Endothelial cell of umbilical vein (primary cell): ENCODE measurements at places on chromosomes 7 and 10. TPM values are rescaled to one million over a fixed set of nuclear protein-coding genes. Genes with fewer than 3 reads are reported as not detected.
A peak's percentile ranks its signal among the peaks of the same experiment; 100 is the strongest.

Gene SKIDA1
- total RNA-seq = 0.71 and 0.83 TPM in 2 replicates

Gene SFXN4
- total RNA-seq = 14.5 and 17.1 TPM in 2 replicates

Gene CDH23
- total RNA-seq = not detected in 2 replicates

Gene GET4
- 44.7 and 48.4 TPM in 2 replicates for total RNA-seq

Gene MTURN
- 4.8 and 6.6 TPM in 2 replicates for total RNA-seq

Gene UFSP1
- total RNA-seq = 0.93 and 1.6 TPM in 2 replicates

Gene TAS2R3
- total RNA-seq = 1.3 and 2.0 TPM in 2 replicates

Gene OLAH
- total RNA-seq = 0.48 and 0.51 TPM in 2 replicates

Gene EN2
- not detected in 2 replicates for total RNA-seq

Gene FAM237B
- total RNA-seq = not detected in 2 replicates

Gene KIAA1217
- 3.1 and 10.3 TPM in 2 replicates for total RNA-seq

Gene AKR1C8
- total RNA-seq = not detected in 2 replicates

Gene SLC18A3
- total RNA-seq = not detected in 2 replicates

Gene CYP2W1
- total RNA-seq = not detected in 2 replicates

Gene SORBS1
- 3.2 and 7.9 TPM in 2 replicates for total RNA-seq

Gene ADAP1
- total RNA-seq = 0.46 and 0.49 TPM in 2 replicates

- H3K27me3 ChIP-seq = no peaks in the 10 kb centered on the region
- H3K27ac ChIP-seq = peak overlapping the region; percentile 48
- DNase-seq = no peak
- peaks cover 4% of the 10 kb centered on the region for H3K36me3 ChIP-seq
- H3K4me3 ChIP-seq = peak overlapping the region; percentile 24
- peaks cover 35% of the 10 kb centered on the region for H3K4me1 ChIP-seq
Measured at GRCh38 chr10:100345570-100346330, 1.3 kb upstream of the SCD start.

- no peaks in the 10 kb centered on the region for H3K36me3 ChIP-seq
- H3K27me3 ChIP-seq = no peaks in the 10 kb centered on the region
- no peak overlapping the region for H3K4me3 ChIP-seq
- no peaks in the 10 kb centered on the region for H3K4me1 ChIP-seq
Measured at GRCh38 chr10:24255881-24256311, 47.0 kb downstream of the KIAA1217 start.

GRCh38 chr7:7795203-7795602, 76.8 kb upstream of the RPA3 start:
- peaks cover 5% of the 10 kb centered on the region for H3K4me1 ChIP-seq
- no peak for DNase-seq
- no peaks in the 10 kb centered on the region for H3K27me3 ChIP-seq
- H3K27ac ChIP-seq = peak overlapping the region; percentile 29
- no peak overlapping the region for H3K4me3 ChIP-seq
- no peaks in the 10 kb centered on the region for H3K36me3 ChIP-seq

DNA sequence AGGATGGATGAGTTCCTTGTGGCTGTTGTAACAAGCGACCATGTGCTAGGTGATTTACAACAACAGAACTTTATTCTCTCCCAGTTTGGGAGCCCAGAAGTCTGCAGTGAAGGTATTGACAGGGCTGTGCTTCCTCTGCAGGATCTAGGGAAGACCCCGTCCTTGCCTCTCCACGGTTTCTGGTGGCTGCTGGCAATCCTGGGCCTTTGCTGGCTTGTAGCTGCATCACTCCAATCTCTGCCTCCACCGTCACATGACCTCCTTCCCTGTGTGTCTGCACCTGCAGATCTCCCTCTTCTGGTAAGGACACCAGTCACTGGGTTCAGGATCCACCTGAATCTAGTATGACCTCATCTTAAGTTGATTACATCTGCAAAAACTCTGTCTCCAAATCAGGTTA, 115.6 kb downstream of the GLRX3 start:
- no peak for DNase-seq
- no peaks in the 10 kb centered on the region for H3K4me1 ChIP-seq
- H3K27me3 ChIP-seq = no peaks in the 10 kb centered on the region
- no peak overlapping the region for H3K4me3 ChIP-seq
- no peaks in the 10 kb centered on the region for H3K36me3 ChIP-seq

DNA sequence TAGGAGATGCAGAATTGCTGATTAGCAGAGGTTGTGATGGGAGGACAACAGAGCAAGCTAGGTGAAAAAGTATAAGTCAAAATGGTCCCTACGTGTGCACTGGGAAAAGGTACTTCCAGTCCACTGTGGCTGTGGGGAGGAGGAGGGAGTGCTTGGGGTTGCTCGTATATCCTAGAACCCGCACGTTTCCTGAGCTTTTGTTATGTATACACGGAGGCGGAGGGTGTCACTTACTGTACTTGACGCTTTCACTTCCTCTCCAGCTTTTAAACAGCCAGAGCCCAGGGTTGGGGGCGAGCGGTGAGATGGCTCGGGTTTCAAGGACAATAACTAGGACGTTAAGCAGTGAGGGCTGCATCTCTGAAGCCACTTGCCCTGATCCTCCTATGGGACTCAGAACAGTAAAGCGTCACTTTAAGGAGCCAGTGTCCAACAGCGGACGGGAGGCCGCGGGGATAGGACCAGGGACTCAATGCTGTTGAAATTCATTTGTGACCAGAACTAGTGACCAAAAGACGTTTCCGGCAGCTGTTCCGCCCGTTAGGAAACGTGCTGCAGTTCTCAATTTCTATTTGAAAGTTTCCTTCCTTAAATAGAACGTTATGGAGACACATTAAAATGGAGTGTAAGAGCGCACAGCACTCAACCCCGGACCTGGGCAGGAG, 985 bp upstream of the ETV1 start:
- H3K27me3 ChIP-seq = no peaks in the 10 kb centered on the region
- H3K4me3 ChIP-seq = peak overlapping the region; percentile 79
- peaks cover 16% of the 10 kb centered on the region for H3K4me1 ChIP-seq
- no peaks in the 10 kb centered on the region for H3K36me3 ChIP-seq
- DNase-seq = peak; percentile 73

GRCh38 chr7:51428217-51428887, 111.7 kb upstream of the COBL start:
- no peak overlapping the region for H3K4me3 ChIP-seq
- H3K36me3 ChIP-seq = no peaks in the 10 kb centered on the region
- DNase-seq = no peak
- H3K27ac ChIP-seq = no peak overlapping the region
- H3K27me3 ChIP-seq = no peaks in the 10 kb centered on the region

- no peaks in the 10 kb centered on the region for H3K36me3 ChIP-seq
- H3K4me1 ChIP-seq = peaks cover 10% of the 10 kb centered on the region
- peaks cover 2% of the 10 kb centered on the region for H3K27me3 ChIP-seq
Measured at GRCh38 chr7:143444063-143444782, 970 bp downstream of the TAS2R60 start.

DNA sequence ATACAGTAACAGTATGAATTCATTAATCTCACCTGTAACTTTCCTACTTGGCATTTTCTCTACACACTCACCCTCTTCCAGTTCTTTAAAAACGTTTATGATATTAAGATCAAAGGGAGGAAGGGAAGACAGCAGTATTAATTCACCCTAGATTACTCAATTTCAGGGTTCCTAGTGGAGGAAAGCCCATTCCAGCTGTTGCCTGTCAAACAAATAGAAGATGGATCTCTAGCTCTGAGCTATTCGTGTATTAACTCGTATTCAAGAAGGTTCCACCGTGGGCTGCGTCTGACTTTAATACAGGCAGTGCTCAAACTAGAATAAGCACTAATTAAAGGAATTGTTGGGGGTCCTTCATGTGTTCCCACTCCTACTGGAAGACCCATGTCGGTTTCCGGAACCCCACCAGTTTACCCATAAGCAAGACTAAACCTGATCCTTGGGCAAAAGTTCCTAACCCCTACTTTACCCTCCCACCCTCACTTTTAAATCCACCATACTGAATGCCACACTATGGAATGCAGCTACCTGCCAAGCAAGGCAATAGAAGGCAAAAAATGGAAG, 2.1 kb downstream of the NANOS1 start:
- H3K27me3 ChIP-seq = no peaks in the 10 kb centered on the region
- peaks cover 10% of the 10 kb centered on the region for H3K36me3 ChIP-seq
- no peak overlapping the region for H3K27ac ChIP-seq
- DNase-seq = no peak

DNA sequence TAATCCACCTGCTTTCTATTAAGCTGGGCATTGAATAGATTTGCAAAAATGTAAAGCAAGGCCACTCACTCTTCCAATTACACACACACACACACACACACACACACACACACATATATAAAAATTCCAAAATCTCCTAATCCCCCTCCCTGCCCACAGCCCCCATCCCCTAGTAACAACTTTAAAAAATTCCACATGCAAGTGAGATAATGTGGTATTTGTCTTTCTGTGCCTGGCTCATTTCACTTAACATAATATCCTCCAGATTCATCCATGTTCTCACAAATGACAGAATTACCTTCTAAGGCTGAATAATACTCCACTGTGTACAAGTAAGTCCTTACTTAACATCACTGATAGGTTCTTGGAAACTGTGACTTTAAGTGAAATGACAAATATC, 24.2 kb downstream of the SH2D4B start:
- no peak for DNase-seq
- H3K36me3 ChIP-seq = no peaks in the 10 kb centered on the region
- no peaks in the 10 kb centered on the region for H3K4me1 ChIP-seq
- H3K4me3 ChIP-seq = no peak overlapping the region

GRCh38 chr10:77539147-77539935, 98.3 kb downstream of the KCNMA1 start:
- H3K4me3 ChIP-seq = no peak overlapping the region
- H3K36me3 ChIP-seq = no peaks in the 10 kb centered on the region
- H3K27ac ChIP-seq = no peak overlapping the region
- no peaks in the 10 kb centered on the region for H3K4me1 ChIP-seq
- no peak for DNase-seq
- no peaks in the 10 kb centered on the region for H3K27me3 ChIP-seq

DNA sequence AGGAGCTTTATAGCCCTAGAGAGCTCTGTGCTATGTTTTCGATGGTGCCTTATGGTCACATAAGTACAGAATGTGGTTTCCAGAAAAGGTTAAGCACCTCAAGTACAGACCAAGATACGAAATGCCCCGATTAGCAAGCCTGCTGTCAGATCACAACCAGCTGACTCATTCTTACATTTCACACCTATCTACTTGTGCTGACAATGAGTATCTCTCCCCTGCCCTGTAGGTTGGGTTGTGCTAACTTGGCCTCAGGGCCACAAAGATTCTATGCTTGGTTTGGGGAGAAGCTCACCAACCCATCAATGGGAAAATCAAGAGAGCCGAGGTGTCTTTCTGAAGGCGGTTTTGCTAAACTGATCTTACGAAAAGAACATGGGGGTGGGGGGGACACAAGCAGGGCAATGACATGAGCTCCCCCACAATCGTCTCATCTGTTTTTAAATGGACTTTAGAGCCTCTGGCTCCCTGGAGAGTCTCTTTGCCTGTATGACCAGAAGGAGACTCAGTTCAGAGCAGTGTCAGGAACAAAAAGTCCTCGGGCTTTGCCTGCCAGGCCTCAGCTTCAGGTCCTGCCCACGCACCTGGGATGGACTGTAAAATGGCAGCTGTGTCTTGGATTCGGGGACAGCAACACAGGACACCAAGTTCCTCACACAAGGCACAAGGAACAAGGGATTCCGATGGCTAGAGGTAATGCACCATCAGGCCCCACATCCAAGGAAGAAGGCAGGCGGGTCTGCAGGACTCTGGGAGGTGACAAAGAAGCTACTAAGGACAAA, 55.1 kb downstream of the FAM53B start:
- no peak overlapping the region for H3K27ac ChIP-seq
- DNase-seq = no peak
- H3K27me3 ChIP-seq = no peaks in the 10 kb centered on the region
- H3K4me1 ChIP-seq = peaks cover 7% of the 10 kb centered on the region

GRCh38 chr7:31778296-31778695, 91.3 kb downstream of the PPP1R17 start:
- no peak overlapping the region for H3K4me3 ChIP-seq
- H3K36me3 ChIP-seq = no peaks in the 10 kb centered on the region
- peaks cover 9% of the 10 kb centered on the region for H3K4me1 ChIP-seq
- no peak for DNase-seq
- no peak overlapping the region for H3K27ac ChIP-seq

GRCh38 chr7:15862016-15862780, 175.7 kb upstream of the MEOX2 start:
- no peak for DNase-seq
- H3K27ac ChIP-seq = no peak overlapping the region
- H3K36me3 ChIP-seq = no peaks in the 10 kb centered on the region
- no peaks in the 10 kb centered on the region for H3K4me1 ChIP-seq

DNA sequence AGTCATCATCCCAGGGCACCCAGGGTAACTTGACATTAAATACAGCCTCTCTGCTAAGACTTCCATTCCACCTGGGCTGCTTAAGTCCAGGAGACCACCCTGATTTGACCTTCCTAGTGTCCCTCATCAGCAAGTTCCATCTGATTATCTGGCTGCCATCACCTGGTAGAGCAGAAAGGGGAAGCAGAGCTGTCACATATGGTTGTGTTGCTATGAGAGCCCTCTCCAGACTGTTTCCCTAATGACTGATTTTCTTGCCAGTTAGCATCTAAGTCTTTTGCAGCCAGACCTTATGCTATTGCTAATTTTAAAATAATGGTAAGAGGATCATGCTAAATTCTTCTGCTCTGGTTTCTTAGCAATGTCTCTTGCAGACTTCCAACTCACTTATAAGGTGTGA, 38.7 kb downstream of the KCNH2 start:
- DNase-seq = no peak
- H3K27ac ChIP-seq = no peak overlapping the region
- no peaks in the 10 kb centered on the region for H3K36me3 ChIP-seq
- no peaks in the 10 kb centered on the region for H3K4me1 ChIP-seq

DNA sequence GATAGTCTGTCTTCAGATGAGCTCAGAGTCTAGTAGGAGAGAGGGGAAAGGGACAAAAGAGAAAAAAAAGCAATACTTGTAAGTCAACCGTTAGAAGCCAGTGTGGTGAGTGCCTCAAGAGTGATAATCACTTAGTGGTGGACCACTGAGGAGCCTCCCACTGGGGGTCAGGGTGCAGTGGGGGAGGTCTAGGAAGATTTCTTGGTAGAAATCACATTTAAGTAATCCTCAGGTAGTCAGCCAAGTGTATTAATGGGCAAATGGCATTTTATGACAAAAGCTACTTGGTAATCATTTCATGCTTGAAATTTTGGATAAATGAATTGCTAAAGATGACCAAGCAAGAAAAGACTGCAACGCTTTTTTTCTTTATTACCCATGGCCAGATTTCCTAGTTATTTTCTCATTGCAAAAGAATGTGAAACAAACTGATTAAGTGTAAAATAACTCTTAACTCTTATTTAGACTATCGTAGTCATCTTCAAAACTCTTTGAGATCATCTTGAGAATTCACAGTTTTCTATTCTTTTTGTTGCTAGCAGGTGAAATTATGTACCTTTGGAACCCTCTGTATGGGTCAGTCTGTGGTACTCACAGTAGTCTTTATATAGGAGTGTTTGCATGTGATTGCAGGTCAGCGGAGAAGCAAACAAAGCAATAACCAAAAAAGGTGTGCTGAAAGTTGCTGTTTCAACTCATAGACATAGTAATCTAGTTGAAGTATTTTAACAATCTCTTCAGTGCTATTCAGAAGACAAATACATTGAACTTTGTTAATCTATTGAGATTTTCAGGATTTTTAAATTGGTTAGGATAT, 63.9 kb downstream of the PPP1R9A start:
- H3K4me1 ChIP-seq = peaks cover 9% of the 10 kb centered on the region
- H3K27ac ChIP-seq = no peak overlapping the region
- no peaks in the 10 kb centered on the region for H3K36me3 ChIP-seq
- H3K4me3 ChIP-seq = no peak overlapping the region
